ENCODE measurements at places on chromosomes 3 and 15.
A peak's percentile ranks its signal among the peaks of the same experiment; 100 is the strongest.

DNA sequence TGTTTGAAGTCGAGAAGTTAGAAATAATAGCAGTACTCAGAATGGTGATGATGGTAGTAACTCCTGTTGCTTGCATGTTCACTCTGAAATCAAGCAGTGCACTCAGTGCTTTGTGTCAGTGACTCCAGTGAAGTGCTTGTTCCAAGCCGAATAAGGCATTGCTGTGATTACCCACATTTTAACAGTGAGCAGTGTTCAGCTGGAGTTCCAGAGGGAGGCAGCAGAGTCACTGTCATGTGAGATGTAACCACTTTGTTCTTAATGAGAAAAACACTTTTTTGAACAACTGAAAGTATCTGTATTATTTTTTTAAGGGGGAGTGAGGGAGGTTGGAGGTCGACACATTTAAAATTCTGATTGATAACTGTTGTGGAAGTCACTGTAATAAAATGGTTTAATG is 3.7 kb downstream of the MDFIC2 start:
- peak; percentile 53 for DNase-seq

- no peak for DNase-seq
These were observed 180.0 kb downstream of the ERC2 start for GRCh38 chr3:56288258-56288657.

DNA sequence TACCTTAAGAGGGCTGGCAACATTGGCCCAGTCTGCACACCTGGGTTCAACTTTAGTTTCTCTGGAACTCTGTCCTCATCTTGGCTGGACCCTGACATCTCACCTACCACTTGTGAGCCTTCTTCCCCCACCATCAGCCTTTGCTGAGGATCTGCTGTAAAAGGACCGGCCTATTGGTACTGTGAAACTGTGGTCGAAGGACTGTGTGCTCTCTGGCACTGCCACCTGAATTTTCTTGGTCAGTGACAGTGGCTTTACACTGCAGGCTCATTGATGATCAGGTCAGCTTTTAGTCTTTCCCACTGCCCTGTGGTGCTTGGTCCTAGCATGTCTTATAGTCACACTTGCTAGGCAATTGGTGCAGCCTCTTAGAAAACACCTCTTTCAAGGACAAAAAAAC is 86.9 kb downstream of the PEX5L start:
- no peak for DNase-seq

- no peak for DNase-seq
These were observed 247.5 kb upstream of the LYSMD4 start for GRCh38 chr15:99980752-99981151.

DNA sequence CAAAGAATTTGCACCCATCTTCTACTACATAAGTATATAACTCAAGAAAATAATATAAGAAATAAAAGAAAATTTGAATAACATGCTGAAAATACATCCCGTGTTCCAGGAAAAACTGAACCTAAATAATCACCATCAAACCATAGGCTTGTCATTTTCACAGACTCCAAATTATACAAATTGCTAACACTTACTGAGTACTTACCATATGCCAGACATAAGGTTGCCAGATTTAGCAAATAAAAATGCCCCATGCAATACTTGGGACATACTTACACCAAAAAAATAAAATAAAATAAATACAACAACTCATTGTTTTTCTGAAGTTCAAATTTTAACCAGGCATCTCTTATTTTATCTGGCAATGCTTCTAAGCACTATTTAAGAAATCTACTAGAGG is 760.4 kb upstream of the SEMA6D start:
- no peak for DNase-seq

DNA sequence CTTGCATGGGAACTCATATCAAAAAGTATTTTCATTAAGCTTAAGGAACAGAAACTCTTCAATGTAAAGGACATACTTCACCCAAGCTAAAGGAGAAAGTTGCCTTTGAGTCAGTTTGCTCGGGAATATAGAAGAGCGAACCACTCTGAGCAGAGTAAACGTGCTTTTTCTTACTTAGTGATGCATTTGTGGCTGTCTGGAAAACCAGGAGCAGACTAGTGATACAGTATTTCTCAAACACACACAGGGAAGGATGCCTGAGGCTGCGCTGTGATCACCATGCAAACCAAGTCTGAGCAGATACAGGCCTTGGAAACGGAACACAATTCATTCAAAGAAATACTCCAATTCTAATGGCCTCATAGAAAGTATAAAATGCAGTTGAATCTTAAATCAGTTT is 121.0 kb upstream of the CDIN1 start:
- no peak for DNase-seq

GRCh38 chr3:171849617-171850319 is 6.6 kb downstream of the TMEM212 start:
- DNase-seq = no peak

GRCh38 chr3:188573291-188573940 is 419.5 kb downstream of the LPP start:
- no peak for DNase-seq

DNA sequence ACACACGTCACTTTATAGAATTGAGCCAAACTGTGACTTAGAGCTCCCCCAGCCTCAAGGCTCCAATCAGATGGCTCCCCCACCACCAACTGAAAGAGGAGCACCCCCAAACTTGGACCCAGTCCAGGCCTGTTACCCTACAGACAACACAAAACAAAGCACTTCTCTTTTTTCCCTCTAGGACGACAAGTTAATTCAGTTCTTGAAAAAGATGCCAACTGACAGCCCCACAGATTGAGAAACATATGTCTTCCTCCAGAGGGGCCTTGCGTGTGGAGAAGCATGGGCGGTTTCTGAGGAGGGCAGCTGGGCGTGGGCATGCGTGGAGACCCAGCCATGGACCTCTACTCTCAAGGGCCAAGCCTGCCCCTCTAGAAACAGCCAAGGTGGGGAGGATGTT is 229.5 kb downstream of the SHQ1 start:
- DNase-seq = no peak

DNA sequence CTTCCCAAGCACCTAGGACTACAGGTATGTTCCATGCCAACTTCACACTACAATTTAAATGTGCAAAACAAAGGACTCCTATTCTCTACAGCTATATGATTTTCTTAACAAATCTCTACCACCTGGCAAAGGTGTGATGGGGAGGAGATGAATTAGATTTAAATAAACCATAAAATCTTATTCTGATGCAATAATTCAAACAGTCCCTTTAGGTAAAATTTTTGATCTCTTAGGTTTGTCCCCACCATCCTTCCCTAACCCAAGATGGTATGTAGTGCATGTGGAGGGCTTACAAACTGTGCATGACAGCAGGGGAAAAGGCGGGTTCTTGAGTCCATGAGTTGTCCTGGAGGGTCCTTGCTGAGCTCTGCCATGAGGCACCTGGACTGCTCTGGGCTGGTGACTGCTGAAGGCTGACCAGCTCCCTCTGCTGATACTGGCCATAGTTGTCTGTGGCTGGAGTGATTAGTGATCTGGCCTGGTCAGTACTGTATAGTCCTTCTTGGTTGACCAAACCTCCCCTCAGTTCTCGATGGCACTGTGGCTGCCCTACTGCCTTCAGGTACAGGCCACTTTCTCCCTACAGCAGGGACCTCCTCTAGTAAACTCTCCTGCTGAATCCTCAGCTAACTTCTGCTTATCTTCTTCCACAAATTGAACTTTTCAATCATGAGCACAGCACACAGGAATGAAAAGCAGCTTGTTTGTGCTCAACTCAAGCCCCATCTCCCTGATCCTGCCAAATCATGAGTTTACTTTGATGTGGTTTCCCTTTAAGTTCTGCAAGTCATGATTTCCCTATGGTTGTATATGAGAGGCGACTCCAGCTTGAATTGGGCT is 30.1 kb downstream of the CFAP161 start:
- peak; percentile 48 for DNase-seq

DNA sequence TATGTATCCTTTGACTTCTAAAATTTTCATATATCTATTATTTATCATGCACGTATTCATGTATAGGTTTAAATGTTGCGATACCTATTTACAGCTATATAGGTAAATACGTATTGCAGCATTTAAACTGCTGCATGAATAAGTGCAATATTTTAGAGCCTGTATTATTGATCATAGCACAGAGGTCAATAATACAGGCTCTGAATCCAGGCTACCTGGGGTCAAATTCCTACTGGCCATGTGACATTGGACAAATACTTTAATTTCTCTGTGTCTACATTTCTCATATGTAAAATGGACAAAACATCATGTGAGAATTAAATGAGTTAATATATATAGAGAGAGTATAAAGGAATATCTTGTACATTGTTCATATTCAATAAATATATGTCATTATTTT is 352.9 kb upstream of the ROBO2 start:
- no peak for DNase-seq

- DNase-seq = no peak
These were observed 3.4 kb upstream of the LMAN1L start for GRCh38 chr15:74809242-74809641.

- DNase-seq = no peak
These were observed 2.7 kb downstream of the CERS3 start for GRCh38 chr15:100526027-100526481.

GRCh38 chr3:125156456-125156855 is 56.1 kb downstream of the SLC12A8 start:
- no peak for DNase-seq

DNA sequence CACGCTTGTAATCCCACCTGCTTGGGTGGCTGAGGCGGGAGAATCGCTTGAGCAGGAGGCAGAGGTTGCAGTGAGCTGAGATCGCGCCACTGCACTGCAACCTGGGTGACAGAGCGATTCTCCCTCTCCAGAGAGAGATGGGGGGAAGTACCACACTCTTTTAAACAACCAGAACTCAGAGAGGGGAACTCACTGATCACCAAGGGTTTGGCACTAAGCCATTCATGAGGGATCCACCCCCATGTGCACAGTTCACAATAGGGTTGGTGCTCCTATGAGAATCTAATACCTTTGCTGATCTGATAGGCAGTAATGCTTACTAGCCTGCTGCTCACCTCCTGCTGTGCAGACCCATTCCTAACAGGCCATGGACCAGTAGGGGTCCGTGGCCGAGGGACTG is 51.6 kb downstream of the QTRT2 start:
- no peak for DNase-seq

DNA sequence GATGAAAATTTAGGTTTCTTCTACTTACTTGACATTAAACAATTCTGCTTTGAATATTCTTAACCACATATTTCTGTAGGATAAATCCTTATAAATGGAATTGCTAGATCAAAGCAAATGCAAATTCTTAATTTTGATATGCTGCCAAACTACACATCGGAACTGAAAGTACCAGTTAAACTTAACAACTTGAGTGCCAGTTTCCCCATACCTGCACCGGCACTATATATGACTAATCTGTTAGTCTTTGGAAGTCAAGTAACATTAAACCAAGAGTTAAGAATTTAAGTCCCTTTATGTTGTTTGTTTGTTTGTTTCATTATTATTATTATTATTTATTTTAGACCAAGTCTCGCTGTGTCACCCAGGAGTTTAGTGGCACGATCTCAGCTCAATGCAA is 103.9 kb upstream of the AKAP13 start:
- no peak for DNase-seq

GRCh38 chr15:72147418-72147817 is 29.2 kb downstream of the SENP8 start:
- no peak for DNase-seq

- DNase-seq = no peak
These were observed 418 bp downstream of the ALPK3 start for GRCh38 chr15:84817466-84818081.

GRCh38 chr3:134326760-134327593 is 47.3 kb downstream of the AMOTL2 start:
- peak; percentile 85 for DNase-seq

DNA sequence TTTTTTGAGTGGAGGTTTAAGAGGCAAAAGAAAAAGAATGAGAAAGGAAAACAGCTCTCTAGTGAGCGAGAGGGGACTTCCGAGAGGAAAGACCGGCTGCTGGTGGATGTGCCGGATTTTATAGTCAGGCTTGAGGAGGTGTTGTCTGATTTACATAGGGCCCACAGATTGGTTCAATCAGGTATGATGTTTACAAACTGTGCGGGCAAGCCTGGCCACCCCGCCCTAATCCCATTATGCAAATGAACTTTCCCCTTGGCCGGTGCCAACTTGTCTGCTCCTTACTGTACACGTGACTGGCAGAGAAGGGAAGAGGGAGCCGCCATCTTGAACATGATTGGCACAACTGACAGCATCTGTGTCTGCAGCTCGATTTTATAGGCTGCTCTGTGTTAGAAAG is 44.7 kb downstream of the FAM43A start:
- no peak for DNase-seq

GRCh38 chr3:56408761-56409196 is 59.5 kb downstream of the ERC2 start:
- DNase-seq = no peak

DNA sequence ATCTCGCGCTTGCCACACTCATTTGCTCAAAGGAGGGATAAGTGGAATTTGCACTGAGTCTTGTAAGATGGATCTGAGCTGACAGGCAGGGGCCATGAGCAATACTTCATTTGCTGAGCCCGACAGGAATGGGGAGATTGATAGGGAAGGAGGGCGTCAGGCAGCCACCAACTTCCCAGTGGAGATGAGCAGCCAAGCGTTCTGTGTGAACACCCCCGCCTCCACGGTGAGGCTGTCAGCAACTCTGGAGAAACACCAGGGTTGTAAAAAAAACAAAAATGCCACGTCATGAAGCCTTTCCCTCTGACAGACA is 36.8 kb downstream of the TLE3 start:
- no peak for DNase-seq

- no peak for DNase-seq
These were observed 89.5 kb downstream of the CTNNB1 start for GRCh38 chr3:41288785-41289184.

DNA sequence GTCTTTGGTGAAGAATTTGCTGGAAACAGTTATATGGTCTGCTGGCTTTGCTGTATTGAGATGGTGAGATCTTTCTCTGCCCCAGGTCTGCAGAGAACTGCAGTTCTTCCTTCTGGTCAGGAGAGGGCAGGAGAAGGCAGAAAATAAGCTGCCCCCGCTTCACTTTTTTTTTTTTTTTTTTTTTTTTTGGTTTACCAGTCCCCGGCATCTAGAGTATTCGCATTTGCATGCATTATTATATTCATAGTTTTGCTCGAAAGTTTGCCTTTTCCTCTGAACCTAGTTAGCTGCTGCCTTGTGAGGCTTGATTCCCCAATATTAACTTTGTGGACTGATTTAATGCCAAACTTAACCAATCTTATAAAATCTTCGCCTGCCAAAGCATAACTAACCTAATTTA is 10.6 kb upstream of the PARL start:
- DNase-seq = peak; percentile 94

- DNase-seq = no peak
These were observed 19.2 kb upstream of the ZXDC start for GRCh38 chr3:126494970-126495230.

DNA sequence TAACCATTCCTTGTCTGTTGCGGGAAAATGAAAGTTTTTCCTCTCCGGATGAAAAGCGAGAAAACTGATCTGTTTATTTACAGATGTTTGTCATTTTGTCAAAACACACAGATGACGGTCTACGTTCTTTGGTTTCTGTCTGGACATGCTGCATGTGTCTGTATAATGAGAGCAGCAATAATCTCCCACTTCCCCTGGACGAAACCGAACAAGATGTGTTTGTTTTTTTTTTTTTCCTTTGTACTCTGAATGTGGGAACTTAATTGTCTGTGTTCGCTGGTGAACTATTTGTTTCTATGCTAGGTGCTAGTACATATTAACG is 33.6 kb downstream of the PTPRG start:
- DNase-seq = no peak

Data from COLO829 (cell line).